CD4-positive, alpha-beta T cell treated with Interleukin-6 at 100 ng/mL for 8 hours (primary cell): ENCODE measurements at places on chromosomes 5 and 9.

- no peak for DNase-seq
Measured at GRCh38 chr5:55682071-55682470, 30.1 kb downstream of the SLC38A9 start.

DNA sequence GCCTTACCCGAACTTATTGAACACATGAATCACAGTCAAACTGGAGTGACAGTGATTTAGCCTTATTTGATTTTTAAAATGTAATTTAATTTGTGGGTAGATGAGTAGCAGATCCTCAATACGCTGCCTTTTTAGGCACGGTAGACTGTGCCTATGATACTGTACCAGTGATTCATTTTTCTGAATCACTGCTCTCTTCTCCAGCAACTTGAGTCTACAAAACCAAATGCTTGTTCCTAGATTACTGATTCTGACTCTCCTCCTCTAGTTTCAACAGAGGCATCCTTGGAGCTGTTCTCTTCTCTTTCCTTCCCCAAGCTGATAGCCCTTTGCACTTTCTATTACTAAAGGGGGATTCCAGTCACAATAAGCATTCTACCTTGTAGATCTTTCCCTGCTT, 94.3 kb upstream of the IL7R start:
- DNase-seq: no peak

GRCh38 chr5:126394211-126394788, 28.9 kb upstream of the GRAMD2B start:
- DNase-seq: no peak

DNA sequence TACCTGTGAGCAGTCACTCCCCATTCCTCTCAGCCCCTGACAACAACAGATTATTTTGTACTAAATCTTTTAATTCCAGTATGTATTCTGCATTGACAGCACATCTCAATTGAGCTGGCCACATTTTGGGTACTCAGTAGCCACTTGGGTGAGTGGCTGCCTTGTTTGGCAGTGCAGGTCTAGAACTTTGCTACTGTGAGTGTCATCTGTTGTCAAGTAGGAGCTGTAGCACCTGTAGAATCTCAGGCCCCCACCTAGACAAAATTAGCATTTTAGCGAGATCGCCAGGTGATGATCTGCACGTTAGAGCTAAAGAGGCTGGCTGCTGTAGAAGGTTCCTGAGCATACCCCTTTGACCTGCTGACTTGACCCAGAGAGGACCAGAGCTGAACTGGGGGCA, 44.4 kb upstream of the CPEB4 start:
- DNase-seq: no peak

- no peak for DNase-seq
Measured at GRCh38 chr5:42302186-42302585, 121.1 kb upstream of the GHR start.

DNA sequence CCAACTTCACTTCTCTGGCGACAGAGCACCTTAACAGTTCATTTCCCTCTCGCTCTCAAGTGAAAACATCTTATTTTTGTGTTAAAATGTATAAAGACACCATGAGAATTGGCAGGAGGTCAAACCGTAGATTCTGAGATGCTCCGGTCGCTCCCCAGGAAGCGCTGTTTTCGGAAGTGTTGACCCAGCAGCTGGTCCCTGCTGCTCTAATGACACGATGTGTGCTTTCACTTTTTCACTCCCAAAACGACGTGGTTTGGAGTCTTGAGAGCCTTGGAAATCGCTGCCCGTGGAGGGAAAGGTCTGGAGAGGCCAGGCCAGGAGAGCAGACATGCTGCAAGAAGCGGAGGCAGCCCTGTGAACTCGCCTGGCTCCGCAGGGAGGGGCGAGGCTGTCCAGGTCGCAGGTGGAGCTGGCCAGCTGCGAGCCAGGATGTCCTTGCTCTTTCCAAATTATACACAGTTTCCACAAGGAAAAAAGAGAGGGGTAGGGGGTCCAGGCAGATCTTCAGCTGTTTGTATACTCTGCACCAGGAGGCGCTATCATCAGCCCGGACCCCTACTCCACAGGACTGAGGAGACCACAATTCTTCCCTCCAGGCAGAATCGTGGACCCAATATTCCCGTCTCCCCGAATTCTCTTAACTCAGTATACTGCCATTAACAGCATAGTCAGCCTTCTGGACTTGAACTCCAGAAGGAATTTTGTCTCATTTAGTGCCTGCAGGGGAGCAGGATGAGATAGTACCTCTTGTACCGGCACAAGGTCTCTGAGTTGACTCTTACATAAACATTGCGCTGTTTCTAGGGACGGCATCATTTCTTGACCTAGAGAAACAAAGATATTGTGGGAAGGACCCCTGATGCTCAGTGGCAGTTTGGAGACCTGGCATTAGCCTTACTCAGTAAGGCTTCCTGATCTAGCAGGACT, 248.6 kb upstream of the ANKRD55 start:
- DNase-seq: peak; percentile 17

DNA sequence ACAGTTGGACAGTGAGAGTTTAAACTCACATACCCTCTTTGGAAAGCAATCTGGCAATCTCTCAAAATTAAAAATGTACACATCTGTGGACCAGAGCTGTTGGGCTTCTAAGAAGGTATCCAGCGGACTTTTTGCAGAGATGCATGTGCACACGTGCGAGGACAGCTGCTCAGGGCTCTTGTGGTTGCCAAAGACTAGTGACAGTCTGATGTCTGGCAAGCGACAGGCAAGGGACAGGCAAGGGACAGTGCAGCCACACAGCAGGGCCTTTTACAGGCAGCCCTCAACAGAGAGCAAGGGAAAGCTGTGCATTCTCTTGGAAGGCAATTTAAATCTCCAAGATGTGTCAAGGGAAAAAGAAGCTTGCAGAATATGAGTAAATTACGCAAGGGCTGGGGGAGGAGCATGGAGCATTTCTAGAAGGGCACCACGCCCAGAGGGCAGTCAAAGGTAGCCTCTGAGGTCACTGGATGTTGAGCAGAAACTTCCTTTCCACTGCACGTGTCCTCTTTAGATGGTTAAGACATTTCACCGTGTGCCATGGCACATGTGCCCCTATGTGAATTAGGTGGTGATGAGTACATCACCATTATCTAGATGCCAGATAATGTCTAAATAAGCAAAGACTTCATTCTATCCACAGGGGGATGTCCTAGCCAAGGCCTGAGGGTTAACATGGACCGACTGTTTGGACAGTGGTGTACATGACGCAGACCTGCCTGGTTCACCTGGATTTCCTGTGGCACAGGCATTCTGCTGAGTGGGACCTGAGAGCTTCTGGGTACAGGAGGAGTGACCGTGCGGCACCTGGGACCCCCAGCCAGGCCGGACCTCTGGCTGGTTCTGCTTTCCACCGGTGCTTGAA, 9.1 kb downstream of the GFPT2 start:
- no peak for DNase-seq

DNA sequence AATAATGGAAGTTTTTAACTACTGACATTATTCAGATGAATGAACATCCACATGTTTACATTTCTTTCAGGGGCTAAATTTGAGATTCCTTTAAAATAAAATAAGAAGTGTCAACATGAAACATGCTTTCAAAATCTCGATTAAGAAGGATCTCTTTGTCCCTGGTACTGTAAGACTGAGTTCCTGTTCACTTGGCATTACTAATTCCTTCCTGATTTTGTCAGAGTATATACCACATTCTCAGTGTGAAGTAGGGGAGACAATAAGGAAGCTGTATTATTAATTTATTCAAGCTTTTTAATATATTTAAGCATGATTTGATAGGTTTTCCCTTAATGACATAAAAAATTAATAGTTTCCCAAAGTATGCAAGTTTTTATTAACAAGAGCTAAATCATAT, 81.5 kb upstream of the GRHPR start:
- no peak for DNase-seq

DNA sequence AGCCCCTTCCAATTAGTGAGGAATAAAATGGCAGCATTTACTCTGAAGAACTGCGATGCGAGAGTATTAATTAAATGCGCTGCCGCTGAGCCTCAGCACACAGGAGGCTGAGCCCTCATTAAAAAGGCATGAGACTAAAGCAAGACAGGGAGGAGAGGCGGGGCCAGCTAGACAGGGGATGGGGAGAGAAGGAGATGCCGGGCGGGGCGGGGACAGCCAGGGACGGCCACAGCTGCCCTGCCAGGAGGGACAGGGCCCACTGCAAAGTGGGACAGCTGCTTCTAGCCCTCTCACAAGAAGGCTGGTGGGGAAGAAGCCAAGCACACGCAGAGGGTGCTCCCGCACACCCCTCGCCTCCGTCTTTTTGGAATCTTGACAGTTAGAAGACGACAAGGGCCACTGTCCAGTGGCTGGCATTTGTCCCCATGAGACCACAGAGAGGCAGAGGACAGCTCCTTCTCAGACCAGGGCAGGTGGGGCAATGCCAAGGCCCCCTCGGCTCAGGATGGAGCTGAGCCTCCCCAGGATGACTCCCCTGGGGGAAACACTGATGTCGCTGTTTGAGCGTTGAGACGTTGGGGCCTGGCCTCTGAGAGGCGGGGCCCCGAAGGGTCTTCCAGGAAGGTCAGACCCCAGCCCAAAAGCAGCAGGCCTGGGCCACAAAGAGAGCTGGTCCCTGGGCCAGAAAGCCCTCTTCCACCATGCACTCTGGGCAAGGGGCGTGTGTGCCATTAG, 26.9 kb downstream of the ADAMTS2 start:
- no peak for DNase-seq

DNA sequence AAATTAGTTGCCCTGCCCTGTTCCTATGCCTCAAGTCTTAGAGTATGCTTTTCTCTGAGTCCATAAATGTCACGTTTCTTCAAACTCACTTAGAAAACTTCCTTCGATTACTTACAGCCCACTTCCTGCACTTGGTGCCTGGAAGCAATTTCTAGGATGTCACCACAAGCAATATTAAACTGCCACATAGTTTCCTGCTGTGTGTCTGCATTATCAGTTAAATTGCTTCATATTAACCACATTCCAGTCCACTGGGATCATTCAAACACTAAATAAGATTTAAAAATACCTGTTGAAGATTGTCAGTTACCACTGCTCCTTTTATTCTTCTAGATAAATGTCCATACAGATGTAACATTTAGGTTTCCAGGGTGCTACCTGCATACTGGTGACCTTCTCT, 4.1 kb downstream of the DENND1A start:
- DNase-seq: no peak

- DNase-seq: no peak
Measured at GRCh38 chr9:18849890-18850677, 182.9 kb downstream of the SAXO1 start.

DNA sequence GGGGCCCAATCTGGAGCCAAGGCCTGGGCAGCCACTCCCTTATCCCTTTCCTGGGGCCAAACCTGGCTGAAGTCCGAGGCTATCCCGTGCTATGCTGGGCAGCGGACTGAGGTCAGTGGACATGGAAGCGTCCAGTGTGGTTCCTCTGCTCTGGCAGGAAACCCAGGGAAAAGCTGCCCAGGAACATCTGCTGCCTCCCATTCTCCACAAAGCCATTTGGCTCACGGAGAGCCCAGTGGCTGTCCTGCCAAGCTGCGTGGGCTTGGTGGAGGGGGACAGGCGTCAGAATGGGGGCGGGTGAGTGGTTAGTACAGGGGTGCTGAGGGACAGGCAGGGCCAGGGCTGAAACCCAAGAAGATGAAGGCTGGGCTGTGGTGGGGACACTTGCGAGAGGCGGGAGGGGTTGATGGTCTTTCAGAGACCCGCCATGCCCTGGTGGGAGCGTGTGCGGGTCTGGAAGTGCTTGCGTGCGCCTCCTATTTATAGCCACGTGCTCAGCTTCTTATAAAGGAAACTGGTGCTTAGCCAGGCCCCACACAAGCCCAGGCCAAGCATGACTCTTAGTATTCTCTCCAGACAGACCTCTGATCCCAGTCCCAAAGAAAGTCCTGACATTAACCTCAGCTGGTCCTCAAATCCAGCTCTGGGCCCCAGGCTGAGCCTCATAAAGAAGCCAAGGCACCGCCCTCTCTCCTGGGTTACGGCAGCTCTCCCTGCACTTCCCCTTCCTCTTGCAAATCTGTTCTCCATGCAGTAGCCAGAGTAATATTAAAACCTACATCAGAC, 9.4 kb upstream of the SLC6A7 start:
- no peak for DNase-seq

DNA sequence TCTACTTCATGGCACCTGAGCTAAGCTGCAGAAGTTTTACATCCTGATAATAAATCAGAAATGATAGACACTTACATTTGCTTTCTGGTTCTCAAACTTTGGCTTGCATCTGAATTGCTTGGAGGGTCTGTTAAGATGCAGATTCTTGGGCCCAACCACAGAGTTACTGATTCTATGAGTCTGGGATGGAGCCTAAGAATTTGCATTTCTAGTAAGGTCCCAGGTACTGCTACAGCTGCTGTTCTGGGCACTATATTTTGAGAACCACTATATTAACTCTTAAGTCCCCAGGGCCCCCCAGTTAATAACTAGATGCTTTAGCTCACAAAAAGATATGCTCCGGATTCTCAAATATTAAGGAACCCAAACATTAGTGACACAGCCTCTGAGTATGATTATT, 69.8 kb upstream of the DAB2 start:
- DNase-seq: no peak

DNA sequence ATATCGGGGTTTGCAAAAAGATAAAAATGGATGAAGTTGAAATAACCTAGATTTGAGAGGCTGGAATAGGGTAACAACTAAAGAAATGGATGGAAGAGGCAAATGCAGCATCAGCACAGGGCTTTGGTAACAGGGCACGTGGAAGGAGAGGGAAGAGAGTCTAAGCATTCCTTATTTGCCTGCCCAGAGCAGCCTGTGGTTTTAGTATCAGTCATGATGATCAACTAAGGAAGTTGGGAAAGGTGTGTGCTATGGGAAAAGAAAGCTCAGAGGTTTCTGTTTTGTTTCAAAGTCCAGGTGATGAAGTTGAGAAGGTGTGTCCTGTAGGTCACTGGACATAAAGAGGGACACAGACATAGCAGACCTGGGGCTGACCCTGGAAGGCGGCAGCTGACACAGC, 28.8 kb downstream of the GAS1 start:
- no peak for DNase-seq

DNA sequence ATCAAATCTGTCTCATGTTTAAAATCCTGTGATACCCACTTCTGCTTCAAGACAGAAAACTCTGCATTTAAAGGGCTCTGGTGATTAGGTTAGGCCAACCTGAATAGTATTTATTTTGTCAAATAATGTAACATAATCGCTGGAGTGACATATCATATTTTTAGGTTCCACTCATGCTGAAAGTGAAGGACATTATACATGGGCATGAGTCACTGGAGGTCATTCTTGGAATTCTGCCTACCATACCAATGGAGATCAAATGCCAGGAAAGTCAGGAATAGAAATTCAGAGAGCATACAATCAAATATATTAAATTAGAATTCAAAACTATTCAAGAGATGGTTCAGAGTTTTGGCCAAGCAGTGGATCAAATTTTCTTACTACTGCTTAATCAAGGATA, 97.1 kb upstream of the PRSS3 start:
- DNase-seq: no peak

- DNase-seq: no peak
Measured at GRCh38 chr9:123112015-123112975, 78.8 kb downstream of the GPR21 start.
